ENCODE measurements at places on chromosomes 2 and 18.

DNA sequence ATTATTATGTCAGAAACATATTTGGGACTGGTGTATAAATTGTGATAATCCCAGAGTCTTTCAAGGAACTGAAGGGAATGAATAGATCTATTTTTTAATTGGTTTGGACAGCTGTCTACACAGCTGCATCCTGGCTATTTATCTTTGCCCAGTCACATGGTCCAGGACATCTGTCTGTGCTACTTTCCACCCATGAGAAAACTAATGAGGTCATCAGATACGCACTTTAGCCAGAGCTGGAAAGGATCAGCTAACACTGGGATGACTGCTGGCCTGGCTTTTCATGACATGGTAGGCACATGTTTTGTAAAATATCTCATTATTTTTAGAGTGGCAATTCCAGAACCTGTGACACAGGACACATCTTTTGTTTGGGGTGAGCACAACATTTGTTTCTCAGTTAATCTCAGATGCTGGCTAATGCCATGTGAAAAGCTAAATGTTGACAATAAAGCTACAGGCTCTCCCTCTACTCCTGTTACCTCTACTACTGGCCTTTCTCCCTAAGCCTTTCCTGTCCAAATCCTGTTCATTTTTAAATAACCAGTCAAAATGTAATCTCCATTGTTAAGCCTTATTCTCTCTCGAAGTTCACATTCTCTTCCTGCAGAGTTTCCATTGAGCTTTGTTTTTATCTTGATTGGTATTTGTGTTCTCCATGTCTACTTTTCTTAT lies 500.7 kb downstream of the RIT2 start:
- no peak for DNase-seq

DNA sequence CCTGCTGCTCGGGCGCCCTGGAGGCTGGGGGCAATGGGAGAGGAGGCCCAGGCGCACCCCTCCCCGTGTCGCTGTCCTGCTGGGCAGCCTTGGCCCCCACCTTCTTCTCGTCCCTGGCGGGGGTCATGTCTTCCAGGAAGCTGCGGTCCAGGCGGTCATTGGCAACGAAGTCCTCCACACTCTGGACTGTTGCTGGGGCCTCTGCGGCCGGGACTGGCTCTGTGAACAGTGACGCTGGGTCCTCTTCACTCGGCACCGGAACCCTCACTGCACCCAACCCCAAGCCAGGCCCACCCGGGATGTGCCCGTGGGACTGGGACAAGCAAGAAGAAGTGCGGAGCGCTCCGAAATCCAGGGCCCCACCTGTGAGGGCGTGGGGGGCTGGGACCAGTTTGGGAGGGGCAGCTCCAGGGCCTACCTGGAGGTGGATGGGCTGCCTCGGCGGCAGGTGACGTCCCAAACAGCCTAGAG lies 308.0 kb downstream of the CCDC74A start:
- DNase-seq = no peak

- DNase-seq = no peak
Measured at GRCh38 chr2:68791914-68792313, 57.3 kb downstream of the ARHGAP25 start.

DNA sequence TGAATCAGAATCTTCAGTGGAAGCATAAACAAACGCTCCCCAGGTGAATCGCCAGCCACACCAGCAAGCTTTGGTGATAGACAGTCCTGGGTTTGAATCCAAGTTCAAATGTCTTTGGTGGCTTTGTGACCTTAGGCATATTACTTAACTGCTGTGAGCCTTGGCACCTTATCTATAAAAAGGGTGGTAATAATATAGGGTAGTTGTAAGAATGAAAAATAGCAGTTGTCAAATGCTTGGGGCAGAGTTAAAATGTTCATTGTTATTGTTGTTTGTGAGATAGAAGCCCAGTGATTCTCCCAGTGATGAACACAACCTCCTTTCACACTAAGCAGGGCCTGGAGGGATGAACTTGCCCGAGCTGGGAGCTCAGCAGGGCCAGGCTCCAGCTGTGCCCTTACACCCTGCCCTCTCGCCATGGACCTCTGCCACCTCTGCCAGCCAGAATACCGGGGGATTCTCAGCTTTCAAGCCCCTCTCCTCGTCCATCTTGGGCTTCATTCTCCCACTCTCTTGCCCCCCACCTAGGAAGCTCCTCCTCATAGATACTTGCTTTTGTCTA lies 6.1 kb upstream of the TMBIM1 start:
- DNase-seq = no peak

DNA sequence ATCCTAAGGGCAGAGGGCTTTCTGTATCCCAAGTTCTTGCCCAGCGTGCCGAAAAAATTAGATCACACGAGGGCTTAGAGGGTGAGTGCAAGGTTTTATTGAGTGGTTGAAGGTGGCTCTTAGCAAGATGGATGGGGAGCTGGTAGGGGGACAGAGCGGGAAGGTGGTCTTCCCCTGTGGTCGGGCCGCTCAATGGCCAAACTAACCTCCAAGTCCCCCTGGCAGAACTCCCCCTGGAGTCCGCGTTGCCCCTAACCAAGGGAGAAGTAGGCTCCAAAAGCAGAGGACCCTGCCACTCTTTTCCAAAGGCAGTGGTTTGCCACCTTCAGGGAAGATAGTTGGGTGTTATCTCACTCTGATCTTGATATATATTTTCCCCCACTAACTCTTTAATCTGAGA lies 63.4 kb downstream of the LYPD1 start:
- no peak for DNase-seq
